Stimulated activated CD8-positive, alpha-beta memory T cell treated with anti-CD3 and anti-CD28 coated beads, Interleukin-4, amount 100 ng/mL, for 48 hours (primary cell): ENCODE measurements at places on chromosomes 2 and 18.

DNA sequence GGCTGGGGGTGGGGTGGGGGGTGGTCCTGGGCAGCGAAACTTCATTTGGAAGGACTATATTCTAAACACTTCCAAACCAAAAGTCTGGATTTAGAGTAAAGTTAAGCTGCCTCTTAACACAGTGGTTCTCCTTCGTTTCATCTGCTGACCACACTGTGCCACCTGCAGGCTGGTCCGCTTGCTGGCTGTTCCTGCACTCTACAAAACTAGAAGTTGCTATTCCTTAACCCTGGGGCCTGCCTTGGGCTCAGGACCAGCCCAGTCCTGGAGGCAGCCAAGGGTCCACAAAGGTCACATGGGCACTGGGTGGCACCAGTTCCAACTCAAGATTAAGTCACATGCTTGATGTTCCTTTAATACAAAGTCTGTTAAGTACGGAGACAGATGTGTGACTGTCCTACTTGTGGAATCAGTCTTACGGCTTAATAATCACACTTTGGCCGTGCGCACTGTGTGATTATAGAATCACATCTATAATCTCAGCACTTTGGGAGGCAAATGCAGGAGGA lies 195.4 kb downstream of the FAM210A start:
- no peak for DNase-seq

DNA sequence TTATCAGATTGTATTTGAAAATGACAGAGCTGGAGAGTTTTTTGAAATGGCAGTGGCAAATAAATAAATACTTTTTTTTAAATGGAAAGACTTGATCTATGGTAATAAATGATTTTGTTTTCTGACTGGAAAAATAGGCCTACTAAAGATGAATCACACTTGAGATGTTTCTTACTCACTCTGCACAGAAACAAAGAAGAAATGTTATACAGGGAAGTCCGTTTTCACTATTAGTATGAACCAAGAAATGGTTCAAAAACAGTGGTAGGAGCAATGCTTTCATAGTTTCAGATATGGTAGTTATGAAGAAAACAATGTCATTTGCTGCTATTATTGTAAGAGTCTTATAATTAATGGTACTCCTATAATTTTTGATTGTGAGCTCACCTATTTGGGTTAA lies 30.9 kb downstream of the CD28 start:
- DNase-seq: no peak

GRCh38 chr2:202376460-202377206 lies 506 bp downstream of the BMPR2 start:
- peak; percentile 58 for DNase-seq

- DNase-seq: no peak
Observed at GRCh38 chr2:15782009-15782751, 158.2 kb upstream of the MYCN start.

DNA sequence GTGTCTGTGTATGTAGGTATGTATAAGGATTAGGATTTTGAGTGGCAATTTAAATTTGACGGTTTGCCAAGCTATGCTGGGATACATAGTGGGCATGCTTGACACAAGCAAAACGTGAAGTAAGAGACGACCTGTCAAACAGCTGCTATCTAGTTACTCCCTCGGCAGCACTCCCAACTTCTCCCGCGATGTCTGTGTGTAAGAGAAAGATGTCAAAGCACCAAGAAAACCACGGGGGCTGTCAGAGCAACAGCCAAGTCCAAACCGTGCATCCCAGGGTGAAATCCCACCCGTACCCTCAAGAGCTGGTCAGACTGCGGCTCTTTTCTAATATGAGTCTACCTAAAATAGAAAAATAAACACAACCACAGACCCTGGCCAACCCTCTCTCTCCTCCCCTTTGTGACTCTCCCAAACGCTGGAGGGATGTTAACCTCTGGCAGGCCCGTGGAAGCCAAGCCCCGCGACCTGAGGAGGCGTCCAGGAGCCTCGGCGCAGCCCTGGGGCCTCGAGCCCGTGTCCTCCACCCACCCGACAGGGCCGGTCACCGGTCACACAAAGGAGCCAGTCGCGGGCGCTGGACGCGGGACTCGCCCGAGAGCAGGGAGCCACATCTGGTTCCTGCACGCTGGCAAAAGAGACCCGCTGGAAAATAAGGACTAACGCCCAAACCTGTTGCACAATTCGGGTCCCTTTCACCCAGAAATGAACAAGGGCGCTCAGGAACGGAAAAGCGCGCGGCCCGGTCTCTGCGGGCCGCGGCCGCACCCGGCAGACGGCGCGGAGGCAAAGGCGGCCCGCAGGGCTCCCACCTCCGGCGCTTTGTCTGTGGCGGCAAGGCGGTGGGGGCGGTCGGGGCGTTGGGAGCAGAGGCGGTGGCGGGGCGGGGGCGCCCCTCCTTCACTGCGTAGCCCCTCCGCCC lies 925 bp downstream of the SESTD1 start:
- DNase-seq: peak; percentile 36

DNA sequence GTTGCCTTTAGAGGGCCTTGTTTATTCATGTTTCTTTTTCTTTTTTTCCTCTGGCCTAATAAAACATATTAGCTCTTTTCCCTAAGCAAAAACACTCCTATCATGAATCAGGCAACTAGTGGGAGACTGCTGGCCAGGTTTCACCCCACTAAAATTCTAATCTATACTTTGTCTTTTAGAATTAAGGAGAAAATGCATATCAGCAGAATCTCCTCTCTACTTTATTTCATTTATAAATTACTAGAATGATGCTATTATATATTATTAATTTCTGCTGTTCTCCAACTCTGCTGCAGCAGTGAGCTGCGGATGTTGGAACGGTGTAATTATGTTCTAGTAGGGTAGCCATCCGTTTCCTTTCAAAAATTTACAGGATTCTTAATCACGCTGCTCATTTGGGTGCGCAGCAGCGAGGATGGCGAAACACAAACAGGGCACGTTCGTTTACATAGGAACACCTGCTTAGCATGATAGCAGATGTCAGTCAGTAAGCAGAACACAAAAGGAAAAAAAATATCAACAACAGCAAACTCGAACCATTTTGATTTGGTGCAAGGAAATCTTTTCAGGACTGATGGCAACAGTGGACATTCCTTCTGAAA lies 30.5 kb downstream of the ZEB2 start:
- DNase-seq: no peak

DNA sequence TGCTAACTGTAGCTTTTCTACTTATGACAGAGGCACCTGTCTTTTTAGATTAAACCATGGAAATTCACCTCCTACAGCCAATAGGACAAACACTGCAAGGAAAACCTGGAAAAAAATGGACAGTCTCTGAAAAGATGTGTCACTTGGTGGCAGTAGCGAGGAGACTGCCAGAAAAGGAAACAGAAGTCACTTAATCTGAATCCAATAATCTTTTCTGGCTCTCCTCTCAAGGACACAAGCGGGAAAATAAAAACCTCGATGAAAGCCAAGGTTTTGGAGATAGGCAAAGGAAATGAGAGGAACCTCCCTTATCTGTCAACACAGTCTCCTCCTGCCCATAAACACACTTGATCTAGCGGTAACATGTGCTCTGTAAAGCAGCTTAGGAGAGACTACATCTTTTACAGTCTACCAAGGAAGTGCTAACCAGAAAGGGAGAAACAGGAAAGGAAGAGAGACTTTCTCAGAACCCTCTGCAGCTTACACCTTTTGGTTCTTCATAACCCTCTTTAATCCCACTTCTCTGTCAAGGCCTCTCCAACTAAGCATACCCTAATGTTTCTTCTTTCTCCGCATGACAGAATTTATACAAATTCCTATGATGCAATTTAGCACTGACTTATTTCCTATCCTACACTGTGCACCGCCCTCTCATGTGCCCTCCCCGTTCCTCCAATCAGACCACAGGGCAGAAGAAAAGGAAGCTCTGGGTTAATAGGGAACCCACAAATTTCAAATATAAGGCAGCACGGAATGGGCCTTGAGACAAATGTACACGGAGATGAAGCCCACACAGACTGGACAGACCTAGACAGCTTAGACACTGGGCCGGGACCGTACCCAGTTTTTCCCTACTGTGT lies 52.8 kb downstream of the CLASP1 start:
- DNase-seq: no peak

GRCh38 chr18:39345321-39345720 lies 1779.7 kb upstream of the CELF4 start:
- no peak for DNase-seq

DNA sequence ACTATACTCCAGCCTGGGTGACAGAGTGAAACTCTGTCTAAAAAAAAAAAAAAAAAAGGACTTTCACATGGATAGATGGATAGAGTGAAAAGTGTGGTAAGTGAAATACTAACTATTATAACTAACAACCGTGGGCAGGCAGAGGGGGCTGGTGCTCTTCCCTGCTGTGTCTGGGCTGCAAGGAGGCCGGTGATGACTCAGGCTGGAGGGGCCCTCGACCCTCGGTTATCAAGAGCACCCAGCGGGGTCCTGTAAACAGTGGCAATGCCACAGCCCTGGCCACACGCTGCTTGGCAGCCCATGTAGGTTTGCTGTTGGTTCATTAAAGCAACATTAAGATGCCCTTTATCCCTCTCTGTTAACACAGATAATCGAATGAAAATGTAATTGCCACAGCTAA lies 184.8 kb upstream of the RAB12 start:
- no peak for DNase-seq

DNA sequence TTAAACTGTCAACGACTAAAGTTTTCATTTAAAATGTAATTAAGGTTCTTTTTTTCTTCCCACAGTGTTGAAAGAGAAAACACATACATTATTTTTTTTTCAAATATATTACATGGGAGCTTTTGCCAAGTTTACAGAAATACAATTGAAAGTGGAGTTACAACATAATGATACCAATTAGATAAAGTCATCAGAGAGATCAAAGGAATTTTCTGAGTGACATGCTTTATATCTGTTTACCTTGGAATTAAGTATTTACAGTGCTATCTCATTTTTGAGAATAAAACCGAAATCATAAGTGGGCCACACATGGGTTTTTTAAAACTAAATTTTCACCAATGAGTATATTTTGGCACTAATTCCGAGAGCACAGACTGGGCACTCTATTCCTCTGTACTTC lies 165.2 kb downstream of the RAPGEF4 start:
- DNase-seq: no peak

- no peak for DNase-seq
Observed at GRCh38 chr2:12109363-12110017, 363.1 kb downstream of the LPIN1 start.

DNA sequence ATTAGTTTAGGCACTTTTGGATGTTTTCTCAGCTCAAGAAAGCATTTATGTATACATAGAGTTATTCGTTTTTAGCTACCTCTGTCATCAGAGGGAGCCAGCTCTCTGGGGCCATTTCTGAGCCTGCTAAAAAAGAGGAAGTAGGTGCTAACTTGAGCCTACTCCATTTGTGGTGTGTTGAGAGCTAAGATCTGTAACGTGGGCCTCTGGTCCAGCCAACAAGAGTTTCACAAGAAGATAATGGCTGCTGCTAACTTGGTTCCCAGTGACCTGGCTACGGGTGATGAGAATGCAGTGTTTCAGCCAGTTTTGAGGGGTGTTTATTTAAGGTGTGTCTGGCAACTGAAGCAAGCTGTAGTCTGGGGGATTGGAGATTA lies 182.5 kb downstream of the PRKCE start:
- DNase-seq: no peak

- no peak for DNase-seq
Observed at GRCh38 chr18:50039746-50040145, 155.2 kb downstream of the MYO5B start.

GRCh38 chr2:195863564-195863963 lies 205.1 kb downstream of the DNAH7 start:
- no peak for DNase-seq

DNA sequence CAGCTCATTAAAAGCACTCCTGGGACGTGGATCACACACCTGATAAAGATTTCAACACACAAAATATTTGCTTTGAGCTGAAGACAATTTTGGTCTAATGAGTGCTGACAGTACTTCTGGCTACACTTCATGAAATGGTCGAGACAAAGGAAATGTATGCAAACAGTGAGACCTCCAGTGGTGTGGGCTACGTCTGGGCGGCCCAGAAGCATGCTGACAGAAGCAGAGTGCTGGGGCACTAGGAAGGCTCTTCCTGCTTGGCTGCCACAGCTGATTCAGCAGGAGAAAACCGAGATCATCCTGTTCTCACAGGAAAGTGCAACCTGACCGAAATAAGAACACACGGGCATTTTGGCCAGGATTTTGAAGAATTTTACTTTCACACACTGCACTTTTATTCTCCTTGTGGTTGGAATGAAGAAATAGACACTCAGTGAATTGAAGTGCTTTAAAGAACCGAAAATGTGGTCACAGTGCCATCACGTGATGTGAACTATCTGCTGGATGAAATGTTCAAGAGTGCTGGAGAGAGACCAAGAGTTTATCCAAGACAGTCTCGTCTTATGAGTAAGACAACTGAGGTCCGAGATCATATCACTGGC lies 149.5 kb downstream of the CCBE1 start:
- DNase-seq: no peak

DNA sequence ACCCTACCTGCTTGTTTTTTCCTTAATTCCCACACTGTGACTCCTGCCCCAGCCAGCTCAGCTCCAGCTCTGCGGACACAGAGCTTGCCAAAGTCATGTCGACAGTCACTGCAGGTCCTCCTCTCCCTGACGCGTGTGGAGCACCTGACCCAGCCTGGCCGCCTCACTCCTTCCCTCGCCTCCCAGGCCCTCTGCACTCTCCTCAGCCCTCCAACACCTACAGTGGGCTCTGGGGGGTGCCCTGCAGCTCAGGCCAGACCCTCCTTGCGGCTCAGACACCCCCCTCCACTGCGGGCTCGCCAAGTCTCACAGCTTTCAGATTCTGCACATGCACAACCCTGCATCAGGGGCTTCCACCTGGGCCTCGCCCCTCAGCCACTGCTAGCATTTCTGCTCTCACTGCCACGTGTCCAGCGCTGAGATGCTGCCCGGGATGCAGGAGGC lies 68.3 kb downstream of the NDUFA10 start:
- DNase-seq: no peak

DNA sequence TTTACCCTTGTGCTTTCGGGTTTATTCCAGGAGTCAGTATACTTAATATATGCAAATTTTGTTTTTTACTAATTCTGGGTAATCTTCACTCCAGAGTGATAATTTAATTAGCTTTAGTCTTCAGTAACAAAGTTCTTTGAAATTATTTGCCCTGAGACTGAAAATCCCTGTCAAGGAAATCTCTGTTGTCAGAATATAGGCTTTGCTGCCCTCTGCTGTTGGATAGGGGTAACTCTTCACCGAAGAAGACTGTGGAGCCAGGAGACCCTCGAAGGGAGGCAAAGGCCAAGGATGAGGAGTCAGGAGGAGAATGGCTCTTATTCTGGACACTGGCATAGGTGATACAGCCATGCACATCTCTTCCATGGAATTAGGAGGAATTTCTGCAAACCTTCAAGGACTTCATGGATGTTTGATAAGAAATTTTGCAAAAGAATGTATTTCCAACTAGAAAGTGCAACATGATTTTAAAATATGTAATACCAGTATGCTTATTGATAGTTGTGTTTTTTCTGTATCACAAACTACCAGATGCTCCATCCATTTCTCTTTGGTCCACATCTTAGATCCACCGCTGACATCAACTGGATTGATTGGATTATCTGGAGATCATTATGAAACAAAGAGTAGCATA lies 182.3 kb downstream of the RDH14 start:
- peak; percentile 29 for DNase-seq
